Stimulated activated CD8-positive, alpha-beta memory T cell treated with anti-CD3 and anti-CD28 coated beads, Interleukin-15, amount 100 ng/mL, for 4 hours (primary cell): ENCODE measurements at places on chromosomes 16 and 17.

GRCh38 chr17:66449418-66449977 lies 147.1 kb downstream of the PRKCA start:
- no peak for DNase-seq

DNA sequence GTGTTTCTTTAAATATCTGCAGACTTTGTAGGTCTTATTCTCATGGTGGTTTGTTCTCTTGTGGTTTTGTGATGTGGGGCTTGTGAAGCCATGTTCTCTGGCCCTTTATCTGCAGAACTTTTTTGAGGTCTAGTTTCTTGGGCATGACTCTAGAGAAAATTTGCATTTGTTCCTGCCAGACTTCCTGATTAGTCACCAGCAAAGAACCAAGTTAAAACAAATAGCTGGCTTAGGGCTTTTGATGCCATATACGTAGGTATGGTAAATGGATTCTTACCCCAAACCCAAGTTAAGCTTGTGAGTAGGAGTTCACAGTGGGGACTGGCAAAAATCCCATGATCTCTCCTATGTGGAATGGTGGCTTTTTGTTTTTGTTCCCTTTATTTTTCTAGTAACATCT lies 68.7 kb upstream of the IRX3 start:
- DNase-seq, result no peak

DNA sequence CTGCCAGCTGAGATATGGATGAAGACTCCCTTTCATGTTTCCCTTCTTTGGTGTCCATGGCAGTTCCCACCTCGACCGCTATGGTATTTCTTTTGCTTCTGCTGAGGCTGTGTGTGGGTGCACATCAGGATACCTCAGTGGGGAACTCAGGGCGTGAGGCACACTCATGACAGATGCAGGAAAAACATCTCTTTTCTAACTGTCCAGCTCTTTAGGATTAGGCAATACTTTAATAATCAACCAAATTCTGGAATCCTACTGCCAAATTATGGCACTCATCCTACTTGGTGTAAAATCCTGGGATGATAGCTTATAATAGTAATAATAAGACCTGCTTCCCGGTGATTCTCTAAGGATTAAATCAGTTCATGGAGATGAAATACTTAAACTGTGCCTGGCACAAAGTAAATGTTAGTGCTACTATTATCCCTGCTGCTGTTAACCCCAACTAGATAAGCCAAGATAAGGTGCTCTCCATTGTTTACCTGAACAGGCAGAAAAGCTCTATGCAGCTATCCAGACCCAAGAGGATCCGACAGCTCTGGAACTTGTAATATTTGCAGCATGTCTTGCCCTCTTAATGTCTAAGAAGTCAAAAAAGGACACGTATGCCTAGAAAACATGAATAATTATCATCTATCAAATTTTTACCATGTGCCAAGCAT lies 543.3 kb downstream of the WWOX start:
- DNase-seq, result no peak

DNA sequence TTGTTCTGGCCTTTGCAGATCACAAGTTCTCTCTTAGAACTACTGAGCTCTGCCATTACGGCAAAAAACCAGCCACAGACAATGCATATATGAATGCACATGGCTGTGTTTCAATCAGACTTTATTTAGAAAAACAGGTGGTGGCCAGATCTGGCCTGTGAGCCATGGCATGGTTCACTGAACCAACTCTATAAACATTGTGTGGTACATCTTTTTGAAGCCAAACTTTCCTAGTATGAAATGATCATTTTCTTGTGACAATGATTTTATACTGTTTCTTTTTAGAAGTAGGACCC lies 65.9 kb upstream of the AMZ2 start:
- DNase-seq, result no peak

- no peak for DNase-seq
Observed at GRCh38 chr16:87376660-87377059, 6.9 kb downstream of the FBXO31 start.

GRCh38 chr16:66300037-66300436 lies 66.5 kb upstream of the CDH5 start:
- DNase-seq, result no peak

DNA sequence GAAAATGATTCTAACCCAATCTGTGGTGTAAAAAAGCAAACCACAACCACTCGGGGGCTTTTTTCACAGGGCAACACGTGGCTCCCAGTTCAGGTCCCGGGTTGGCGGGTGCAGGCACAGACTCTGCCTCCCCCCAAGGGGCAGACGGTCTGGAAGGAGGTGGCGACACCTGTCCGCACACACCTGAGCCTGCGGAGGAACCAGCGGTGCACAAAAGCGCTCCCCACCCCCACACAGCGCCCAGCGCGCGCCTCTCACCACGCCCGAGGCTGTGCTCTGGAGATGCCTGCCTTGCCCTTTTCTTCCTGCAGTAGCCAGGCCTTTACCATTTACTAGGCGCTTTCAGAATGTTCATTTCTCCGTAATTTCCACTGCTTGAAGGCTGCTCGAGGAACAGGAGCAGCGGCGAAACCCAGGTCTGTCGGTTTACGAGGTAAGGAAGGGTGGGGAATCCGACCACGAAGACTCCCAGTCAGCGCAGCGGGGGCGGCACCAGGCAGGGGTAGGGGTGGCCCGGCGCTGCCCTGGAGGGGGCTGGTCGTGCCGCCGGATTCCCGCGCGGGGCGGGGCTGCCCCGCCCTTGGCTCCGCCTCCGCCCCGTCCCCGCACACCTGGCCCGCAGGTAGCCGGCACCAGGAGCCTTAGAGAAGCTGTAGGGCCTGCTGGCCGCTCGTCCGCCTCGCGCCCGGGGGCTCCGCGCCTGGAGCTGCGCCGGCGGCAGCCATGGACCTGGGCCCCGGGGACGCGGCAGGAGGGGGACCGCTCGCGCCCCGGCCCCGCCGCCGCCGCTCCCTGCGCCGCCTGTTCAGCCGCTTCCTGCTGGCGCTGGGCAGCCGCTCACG lies at the start of gene USP43:
Gene USP43 (plus strand): TSS at position 608 of the 842 bp plus-strand sequence. CDS start 116 bp downstream, at position 724.
- DNase-seq, result peak; percentile 9

- DNase-seq, result peak; percentile 36
Observed at GRCh38 chr17:50956750-50957523, 90.8 kb upstream of the TOB1 start.

DNA sequence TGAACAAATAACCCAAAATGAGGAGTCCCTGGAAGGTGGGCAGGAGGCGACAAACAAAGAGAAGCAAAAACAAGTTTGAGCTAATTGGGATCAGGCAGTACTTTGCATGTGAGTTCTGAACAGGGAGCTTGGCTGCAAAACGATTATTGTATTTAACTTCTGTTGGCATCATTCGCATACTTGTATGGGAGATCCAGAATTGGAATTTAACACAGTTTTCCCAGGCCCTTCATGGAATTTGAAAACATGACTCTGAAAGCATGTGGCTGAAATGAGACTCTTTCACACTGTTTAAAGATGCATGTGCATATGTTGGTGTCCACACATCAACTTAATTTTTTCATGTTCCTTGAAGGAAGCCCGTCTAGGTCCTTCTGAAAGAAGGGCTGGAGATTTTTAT lies 674.3 kb downstream of the WWOX start:
- no peak for DNase-seq

DNA sequence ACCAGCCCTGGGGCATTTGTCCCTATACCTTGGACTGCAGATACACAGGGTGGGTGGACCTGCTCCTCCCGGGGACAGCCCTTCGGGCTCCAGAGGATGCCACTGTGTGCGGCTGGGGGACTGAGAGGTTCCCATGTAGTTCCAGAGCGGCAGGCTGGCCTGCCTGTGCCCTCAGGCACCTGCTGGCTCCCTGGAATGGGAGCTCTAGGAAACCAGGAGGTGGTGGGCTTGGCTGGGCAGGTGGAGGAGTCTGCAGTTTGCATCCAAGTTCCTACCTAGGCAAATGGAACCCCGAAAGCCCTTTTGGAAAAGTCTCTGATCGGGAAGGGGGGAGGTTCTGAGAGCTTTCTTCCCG lies 982 bp downstream of the DBNDD1 start:
- DNase-seq, result no peak

DNA sequence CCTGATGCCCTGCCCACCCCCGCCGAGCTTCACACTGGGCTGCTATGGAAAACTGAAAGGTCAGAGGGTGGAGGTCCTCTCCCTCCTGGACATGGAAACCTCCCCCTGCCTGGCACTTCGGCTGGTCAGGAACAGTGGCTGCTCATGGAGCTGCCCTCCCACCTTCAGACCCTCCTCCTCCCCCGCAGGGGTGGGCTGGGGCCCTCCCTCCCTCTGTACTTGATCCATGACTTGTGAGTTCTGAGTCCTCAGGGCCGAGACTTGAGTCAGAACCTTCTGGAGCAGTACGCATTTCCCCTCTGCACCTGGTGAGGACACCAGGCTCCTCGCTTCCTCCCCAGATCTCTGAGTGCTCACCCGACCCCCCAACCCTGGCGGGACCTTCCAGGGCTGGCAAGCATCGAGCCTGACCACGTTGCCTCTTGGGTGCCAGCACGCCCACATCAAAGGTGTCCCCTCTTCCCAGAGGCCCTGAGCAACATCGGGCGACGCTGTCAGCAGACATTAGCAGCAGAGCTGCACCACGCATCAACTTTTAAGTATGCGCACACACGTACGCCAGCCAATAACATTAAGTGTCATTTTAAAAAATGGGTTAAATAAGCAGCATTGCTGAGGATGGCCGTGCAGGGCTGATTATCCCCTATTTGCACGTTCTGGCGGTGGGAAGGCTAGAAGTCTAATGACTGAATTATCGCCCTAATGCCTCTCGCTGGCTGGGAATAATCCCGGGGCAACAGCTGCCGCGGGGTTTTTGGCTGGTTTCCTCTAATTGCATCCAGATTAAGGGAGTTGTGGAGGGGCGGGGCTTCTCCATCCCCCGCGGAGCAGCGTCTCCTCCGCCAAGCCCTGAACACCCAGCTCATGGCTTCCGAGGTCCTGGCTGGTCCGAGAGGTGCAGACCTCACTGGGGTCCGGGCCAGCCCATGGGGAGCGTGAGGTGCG lies 98.0 kb downstream of the TBC1D16 start:
- no peak for DNase-seq

DNA sequence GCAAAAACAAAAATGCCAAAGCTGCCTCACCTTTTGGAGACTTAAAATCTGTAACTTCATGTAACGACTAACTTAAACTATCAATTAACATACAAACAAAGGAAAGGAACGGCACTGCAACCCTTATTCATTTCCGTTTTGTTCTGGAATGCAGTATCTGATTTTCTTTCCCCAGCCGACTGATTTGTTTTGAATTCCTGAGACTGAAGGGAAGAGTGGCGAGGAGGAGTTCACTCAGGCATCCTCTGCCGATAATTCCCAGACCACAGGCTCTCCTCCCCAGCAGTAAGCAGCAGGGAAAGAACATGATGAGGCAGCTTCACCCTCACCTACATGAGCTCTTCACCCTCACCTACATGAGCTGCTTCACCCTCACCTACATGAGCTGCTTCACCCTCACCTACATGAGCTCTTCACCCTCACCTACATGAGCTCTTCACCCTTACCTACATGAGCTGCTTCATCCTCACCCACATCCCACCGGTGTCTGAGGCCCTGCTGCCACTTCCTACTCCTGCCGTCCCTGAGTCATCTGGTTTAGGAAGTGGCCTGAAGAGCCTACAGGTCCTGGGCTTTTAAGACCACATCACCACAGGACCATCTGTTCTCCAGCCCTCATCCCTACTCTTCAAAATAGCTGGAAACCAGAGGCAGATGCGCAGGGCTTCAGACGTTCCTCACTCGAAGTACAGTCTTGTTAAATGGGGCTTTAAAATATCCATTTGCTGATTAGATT lies 168.0 kb upstream of the RPH3AL start:
- no peak for DNase-seq

GRCh38 chr17:8436844-8437171 lies 1.1 kb downstream of the NDEL1 start:
- no peak for DNase-seq

- DNase-seq, result no peak
Observed at GRCh38 chr17:50257676-50258224, 16.5 kb upstream of the TMEM92 start.

- DNase-seq, result no peak
Observed at GRCh38 chr16:56309008-56309407, 116.3 kb downstream of the AMFR start.

DNA sequence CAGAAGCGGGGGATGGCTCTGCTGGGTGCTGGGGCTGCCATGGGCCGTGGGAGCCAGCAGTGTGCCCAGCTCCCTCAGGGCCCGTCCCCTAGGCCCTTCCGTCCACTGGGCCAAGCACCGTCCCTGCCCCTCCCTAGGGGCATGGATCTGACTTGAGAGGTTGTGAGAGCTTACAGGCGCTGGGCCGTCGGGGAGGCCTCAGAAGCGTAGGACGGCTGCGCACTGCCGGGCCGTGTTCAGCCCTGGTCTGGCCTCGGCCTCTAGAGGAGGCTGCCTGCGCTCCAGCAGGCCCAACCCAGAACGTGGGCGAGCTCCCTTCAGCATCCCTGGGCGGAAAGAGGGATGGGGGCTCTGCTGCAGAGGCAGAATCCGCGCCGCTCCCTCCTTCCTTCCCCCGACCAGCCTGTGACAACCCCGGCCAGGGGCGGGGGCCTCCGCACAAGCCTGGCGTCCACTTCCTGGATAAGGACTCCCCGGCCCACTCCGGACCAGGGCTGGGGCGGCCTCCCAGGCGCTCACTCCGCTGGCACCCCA lies 685 bp upstream of the MPG start:
- no peak for DNase-seq

GRCh38 chr17:81152288-81152828 lies 12.9 kb upstream of the PVALEF start:
- no peak for DNase-seq

GRCh38 chr17:68662037-68662432 lies 60.9 kb upstream of the FAM20A start:
- no peak for DNase-seq

- no peak for DNase-seq
Observed at GRCh38 chr17:19341641-19342610, 20.6 kb downstream of the B9D1 start.

- no peak for DNase-seq
Observed at GRCh38 chr17:33674685-33675084, 381.6 kb upstream of the ASIC2 start.

GRCh38 chr17:77245162-77245926 lies 104.6 kb downstream of the SEC14L1 start:
- no peak for DNase-seq

- no peak for DNase-seq
Observed at GRCh38 chr17:54900457-54901229, at the start of gene TOM1L1. TOM1L1 (plus strand) TSS chr17:54900852; CDS start chr17:54900866, 14 bp downstream.
